ENCODE measurements at places on chromosomes 1 and 21.

GRCh38 chr1:206591226-206591625 is 21.0 kb downstream of the EIF2D start:
- DNase-seq, result no peak

DNA sequence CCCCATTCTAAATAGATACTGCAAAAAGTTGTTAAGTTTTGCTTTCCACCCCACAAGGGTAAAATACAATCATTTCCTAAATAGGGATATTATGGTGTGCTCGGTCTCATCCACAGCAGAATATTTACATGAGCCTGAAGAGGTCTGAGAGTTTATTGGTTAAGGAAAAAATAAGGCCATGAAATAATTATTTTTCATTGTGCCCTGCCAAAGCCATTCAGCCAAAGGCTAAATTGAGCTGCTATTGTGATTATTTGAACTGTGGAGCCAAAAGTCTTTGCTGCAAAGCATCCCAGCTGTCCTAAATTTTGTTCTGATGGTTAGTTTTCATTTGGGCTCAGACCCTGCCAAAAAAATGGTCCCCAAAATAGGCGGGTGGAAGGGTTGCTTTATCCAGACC is 298.7 kb upstream of the ESRRG start:
- DNase-seq, result no peak

- no peak for DNase-seq
These were observed 57.3 kb downstream of the JAK1 start for GRCh38 chr1:64909031-64909430.

DNA sequence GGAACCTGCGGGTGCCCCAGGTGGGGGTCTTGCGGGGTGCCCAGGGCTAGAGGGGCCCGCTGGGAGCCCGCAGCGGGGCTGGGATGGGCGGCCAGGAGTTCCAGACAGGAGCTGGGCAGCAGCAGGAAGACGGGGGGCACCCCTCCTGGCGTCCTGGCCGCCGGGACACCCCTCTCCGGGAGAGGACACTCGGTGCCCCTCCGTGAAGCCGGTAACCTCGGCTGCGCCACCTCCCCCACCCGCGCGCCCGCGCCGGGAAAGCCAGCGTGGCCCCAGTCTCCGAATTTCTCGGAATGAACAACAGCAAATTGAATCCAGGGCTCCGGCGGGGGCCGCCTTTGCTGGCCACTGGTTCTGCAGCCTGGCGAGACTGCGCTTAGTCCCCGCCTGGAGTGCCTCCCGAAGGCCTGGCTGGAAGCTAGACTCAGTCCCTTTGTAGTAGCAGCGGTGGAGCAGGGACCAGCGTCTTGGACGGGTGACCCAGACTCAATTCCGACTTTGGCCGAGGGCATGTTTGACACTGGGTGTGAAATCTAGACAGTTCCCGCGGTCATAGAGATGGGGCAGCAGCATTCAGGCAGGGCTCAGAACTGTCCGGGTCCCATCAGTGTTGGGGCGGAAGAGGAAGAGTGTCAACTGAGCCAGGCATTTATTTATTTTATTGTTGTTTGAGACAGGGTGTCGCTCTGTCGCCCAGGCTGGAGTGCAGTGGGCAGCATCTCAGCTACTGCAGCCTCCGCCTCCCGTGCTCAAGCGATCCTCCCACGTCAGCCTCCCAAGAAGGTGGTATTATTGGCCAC is 773 bp downstream of the IFNGR2 start:
- peak; percentile 72 for DNase-seq

- no peak for DNase-seq
These were observed 3.6 kb downstream of the UBXN11 start for GRCh38 chr1:26302733-26303405.

DNA sequence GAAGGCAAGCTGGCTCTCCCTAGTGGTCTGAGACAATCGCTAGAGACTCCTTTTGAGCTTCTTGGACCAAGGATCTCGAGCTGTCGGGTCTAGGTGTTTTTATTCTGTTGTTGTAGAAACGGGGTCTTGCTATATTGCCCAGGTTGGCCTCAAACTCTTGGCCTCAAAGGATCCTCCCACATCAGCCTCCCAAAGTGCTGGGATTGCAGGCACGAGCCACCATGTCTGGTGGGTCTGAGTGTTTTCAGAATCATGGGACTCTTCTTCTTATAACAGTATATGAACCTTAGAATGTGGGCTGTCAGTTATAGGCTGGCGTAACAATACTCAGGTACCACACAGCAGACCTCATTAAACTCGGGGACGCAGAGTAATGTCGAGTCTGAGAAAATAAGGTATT is 33.1 kb downstream of the DNAJC11 start:
- DNase-seq, result peak; percentile 20

DNA sequence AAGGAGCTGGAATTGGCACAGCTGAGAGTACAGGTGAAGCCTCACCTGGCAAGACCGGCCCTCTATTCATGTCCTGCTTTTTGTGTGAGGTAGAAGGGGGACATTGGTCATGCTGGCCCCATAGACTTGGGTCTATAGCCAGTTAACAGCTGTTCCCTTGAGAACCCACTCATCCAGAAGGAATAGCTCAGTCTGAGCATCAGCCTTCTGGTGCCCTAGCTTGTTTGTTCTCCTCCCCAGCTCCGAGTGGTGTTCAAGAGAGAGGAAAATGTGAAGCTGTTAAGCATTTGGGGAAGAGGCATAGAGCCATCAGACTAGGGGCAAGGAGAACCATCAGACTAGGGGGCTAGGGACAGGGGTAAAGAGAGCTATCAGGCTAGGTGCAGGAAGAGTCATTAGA is 290.9 kb downstream of the SIPA1L2 start:
- DNase-seq, result no peak

- no peak for DNase-seq
These were observed 46.8 kb downstream of the PTPRU start for GRCh38 chr1:29282924-29283803.

GRCh38 chr1:2232255-2232915 is 4.3 kb downstream of the SKI start:
- no peak for DNase-seq

DNA sequence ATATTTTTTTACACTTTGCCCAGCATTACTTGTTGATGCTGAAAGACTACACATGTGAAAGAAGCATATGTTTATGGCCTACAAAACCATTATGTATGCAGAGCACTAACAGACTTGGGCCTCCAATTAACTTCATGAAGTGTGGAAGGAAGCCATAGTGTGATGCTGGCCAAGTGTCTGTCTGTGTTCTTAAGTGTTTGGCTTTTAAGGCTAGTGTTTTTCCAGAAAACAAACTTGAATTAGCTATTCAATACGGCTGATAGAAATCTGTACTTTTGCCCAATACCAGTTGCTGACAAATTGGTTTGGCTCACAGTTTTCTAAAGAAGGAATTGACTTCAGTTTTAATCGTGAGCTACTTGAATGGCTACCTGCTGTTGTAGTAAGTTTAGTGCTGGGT is 136.1 kb downstream of the ADGRL2 start:
- DNase-seq, result no peak

DNA sequence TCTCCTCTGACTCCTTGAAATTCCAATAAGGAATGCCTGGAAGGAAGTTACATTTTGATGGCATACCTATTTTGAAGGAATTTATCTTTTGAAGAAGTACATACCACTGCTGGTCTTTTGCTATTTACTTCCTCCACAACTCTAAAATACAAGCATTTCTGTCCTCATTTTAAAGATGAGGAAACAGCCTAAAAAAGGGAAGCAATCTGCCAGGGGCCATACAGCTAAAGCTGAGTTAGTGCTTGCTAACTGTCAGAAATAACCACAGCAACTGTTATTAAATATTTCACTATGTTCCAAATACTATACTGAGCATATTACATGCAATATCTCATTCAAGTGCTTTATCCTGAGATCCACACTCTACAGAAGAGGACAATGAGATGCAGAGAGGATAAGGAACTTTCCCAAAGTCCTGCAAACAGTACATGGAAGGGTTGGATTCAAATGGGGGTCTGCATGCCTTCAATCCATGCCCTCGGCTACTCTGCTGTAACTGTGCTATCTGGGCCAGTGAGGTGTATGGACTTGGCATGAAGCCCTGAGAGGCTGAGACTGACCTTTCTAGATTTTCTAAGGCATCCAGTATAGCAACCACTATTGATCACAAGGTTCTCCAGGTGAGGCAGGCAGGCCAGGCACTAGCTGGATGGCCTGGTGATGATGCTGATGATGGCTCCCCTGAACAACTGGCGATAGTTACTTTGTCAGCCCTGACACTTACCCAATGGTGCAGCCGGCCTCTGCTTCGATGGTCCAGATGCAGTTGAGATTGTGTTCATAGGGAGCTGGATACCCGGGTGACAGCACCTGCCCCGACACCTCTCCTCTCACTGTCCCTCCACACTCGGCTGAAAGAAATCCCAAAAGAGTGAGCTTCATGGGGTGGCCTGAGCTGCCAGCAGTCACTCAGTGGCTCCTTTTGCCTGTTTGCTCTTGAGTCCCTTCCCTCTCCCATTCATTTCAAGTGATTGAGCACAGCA is 171.4 kb upstream of the HMGB4 start:
- DNase-seq, result no peak

DNA sequence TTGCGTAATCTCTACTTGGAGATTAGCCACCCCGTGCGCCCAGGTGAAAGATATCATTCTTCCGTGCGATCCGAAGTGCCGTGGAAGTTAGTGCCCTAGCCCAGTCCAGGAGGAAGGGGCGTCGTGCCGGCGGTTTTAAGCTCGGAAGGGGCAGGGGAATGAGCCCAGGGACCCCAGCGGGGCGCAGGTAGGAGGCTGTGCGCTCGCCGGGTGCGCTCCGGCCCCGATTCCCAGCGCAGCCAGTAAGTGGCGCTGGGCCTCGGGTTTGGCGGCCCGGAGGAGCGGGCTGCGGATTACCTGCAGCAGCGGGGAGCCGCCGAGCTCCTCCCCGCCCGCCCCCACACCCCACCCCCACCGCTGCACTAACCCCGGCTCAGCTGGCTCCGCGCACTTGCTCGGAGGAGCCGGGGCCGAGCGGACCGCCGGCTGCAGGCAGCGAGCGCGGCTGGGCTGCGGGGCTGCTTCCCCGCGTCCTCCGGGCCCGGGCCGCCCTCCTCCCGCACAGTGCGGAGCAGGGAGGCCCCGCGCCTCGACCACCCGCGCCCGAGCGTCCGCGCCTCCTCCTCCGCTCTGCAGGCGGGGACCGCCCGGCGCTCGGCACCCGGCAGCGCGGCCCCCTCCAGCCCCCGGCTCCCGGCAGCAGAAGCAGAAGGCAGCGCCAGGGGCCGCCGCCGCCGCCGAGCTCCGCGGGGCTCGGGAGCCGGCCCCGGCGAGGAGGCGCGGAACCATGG is at the start of gene RYR2:
Gene RYR2, plus strand, starts transcription at position 390 of the 731 bp plus-strand sequence. Its CDS starts 338 bp downstream, at position 728.
- peak; percentile 55 for DNase-seq

DNA sequence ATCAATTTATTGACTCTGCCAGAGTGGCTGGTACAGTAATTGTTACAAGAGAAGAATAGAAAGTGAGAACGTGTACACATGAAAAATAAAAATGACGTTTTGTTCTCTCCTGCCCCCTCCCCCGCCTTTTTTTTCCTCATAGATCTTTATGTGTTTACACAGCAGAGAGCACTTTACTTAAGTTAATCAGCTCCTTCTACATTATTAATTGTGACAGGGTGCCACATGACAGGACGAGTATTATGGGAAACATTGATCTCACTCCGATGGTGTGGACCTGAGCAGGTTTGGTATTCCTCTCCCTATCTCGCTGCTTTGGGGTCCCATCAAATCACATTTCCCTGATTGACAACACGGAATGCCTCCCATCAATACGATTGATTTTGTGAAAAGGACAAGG is 285.7 kb downstream of the TM2D1 start:
- DNase-seq, result no peak

- DNase-seq, result no peak
These were observed 96.5 kb downstream of the NME7 start for GRCh38 chr1:169271098-169271497.

- no peak for DNase-seq
These were observed 55.3 kb downstream of the APP start for GRCh38 chr21:26115305-26115704.

GRCh38 chr1:18347559-18347958 is 133.2 kb upstream of the KLHDC7A start:
- no peak for DNase-seq

DNA sequence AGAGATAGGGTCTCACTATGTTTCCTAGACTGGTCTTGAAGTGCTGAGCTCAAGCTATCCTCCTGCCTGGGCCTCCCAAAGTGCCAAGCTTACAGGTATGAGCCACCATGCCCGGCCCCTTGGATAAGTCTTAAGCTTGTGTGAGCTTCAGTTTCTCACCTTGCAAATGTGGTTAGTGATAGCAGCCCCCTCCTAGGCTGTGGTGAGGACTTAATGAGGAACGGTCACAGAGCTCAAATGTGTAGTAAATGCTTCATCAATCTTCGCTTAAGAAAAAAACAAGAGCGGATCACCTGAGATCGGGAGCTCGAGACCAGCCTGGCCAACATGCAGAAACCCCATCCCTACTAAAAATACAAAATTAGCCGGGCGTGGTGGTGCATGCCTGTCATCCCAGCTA is 3.0 kb downstream of the CNR2 start:
- DNase-seq, result no peak

- DNase-seq, result no peak
These were observed at the start of gene EPHA8 for GRCh38 chr1:22562584-22563583. Gene EPHA8 (plus strand): TSS chr1:22563489. CDS start chr1:22563636, 147 bp downstream.

DNA sequence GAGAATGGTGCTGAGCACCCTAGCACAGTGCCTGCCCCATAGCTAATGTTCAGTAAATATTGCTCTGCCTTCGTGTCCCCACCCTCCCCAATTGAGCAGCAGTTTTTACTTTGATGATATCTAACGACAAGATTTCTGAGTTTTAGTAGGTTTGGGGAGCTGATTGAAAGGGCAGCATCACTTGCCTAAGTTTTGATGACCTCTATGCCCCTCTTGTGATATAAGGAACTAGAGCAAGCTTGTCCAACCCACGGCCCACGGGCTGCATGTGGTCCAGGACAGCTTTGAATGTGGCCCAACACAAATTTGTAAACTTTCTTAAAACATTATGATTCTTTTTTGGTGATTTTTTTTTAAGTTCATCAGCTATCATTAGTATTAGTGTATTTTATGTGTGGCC is 1.6 kb downstream of the CNIH4 start:
- no peak for DNase-seq

DNA sequence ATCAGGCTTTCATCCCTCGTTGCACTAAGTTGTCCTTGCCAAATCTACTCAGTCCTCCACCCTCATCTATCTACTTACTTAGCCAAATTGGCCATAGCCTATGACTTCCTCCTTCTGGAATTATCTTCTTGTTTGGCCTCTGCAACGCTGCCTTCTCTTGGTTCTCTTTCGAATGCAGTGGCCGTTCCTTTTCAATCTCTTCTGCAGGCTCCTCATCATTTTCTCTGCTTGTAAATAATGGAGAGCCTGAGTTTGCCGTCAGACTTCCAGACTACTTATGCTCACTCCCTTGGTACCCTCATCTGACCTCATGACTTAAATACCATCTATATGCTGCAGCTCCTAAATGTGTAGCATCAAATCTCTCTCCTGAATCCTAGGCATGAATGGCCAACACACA is 22.4 kb upstream of the SRRM1 start:
- DNase-seq, result no peak

DNA sequence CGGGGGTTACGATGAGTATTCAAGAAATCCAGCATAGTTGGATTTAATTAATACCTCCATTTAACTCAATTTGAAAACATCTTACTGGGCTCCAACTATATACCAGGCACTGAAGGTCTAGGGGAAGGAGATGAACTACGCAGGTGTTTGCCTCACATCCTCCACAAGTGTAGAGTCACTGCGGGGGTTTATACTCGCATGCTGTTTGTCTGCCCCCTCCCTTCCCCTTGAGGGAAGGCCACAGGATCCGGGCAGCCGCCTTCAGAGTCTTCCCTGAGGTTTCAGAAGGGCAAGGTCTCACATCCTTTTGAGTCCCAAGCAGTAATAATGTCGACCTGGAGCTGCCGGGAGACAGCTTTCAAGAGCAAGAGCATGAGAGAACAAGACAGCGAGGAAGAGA is 142.4 kb upstream of the GALNT2 start:
- no peak for DNase-seq

- DNase-seq, result no peak
These were observed 689 bp upstream of the GPR137B start for GRCh38 chr1:236141447-236142252.

Data from activated CD8-positive, alpha-beta memory T cell treated with anti-CD3 and anti-CD28 coated beads, Interleukin-2, amount 50 U/mL, for 48 hours (primary cell).